ENCODE measurements at places on chromosomes 11 and 22.

GRCh38 chr22:36977947-36978660 is 41.1 kb downstream of the TST start:
- DNase-seq: peak; percentile 87

GRCh38 chr22:28009272-28009827 is 90.3 kb upstream of the PITPNB start:
- DNase-seq: peak; percentile 73

GRCh38 chr11:30990625-30991296 is 378.8 kb downstream of the DCDC1 start:
- DNase-seq: no peak

- DNase-seq: no peak
Observed at GRCh38 chr11:132093536-132094259, 723.3 kb downstream of the NTM start.

DNA sequence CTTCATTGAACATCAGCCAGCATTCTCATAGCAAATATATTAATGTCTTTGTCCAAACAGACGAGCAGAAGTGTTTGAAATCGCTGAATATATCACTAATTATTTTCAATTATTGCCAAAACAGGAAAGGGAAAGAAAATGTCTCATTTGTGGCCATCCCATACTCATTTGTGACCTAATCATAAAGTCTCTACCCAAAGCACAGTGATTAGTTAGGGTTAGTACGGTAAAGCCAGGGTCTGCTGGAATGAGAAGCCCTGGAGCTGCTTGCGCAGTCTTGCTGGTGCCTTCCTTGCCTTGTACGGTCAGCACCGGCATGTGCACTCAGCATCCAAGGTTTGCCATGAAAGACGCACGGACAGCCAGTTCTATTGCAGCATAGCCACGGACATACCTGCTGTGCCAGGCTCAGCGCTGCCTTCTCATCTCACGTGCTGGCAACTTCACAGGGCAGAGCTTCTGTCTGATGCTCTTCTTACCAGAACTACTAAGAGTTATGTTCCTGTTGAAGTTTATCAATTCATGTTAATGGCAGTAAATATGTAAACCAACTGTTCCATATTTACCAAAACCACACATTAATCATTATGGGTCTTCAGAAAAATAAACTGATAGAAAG is 74.7 kb upstream of the POU2AF2 start:
- DNase-seq: no peak

DNA sequence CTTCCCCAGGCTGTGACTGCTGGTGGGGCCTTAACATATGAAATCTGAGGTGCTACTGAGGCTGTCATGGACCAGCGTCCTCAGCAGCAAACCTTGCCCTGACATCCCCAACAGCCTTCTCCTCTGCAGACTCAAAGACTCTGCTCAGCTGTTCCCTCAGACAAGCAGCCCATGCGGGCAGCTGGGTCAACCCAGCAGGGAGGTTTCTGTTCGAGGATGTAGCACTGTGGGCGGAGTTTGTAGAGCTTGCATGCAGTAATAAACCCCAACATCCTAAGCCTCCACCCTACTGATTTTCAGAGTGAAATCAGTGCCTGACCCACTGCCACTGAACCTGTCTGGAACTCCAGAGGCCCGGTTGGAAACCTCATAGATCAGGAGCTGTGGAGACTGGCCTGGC is 88.8 kb upstream of the XKR3 start:
- no peak for DNase-seq

GRCh38 chr11:120141768-120142423 is 4.0 kb upstream of the TRIM29 start:
- no peak for DNase-seq

DNA sequence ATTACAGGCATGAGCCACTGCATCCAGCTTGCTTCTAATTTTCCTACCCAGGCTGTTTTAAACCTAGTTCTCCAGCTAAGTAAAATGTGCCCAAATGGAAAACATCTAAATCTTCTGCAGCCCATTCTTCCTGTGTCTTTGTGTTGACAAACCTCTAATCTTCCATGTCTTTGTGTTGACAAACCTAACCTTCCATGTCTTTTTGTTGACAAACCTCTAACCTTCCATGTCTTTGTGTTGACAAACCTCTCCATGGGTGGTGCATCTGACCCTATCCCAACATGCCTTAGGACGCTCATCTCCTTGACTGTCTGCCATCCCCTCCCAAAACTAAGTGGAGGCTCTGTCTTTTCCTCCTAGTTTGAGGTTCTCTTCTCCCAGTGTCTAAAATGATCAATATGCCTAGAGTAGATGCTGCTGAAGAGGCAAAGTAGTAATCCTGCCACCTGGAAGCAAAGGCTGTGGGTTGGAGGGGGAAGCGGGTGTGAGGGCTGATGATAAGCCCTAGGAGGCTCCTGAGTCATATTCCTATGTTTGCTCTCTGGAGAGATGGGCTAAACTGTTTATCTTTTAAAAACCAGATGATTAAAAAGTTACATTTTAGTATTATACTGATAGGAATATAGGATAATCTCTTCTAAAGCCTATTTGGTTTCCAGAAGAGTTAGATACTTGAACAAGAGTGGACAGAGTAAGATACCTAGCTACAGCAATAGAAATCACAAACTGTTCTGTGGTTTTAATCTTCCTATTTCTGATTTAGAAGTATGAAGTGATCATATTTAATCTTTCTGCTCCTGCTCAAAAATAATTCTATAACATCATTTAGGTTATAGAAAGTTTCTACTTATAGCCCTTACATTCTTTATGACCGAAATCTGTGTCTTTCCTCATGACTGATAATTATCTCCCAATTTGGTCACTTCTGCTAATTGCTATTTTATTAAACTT is 7.9 kb downstream of the FEN1 start:
- DNase-seq: no peak

GRCh38 chr22:26461188-26461810 is 22.3 kb downstream of the HPS4 start:
- DNase-seq: peak; percentile 60

GRCh38 chr11:125356797-125357196 is 139.3 kb downstream of the FEZ1 start:
- DNase-seq: no peak

DNA sequence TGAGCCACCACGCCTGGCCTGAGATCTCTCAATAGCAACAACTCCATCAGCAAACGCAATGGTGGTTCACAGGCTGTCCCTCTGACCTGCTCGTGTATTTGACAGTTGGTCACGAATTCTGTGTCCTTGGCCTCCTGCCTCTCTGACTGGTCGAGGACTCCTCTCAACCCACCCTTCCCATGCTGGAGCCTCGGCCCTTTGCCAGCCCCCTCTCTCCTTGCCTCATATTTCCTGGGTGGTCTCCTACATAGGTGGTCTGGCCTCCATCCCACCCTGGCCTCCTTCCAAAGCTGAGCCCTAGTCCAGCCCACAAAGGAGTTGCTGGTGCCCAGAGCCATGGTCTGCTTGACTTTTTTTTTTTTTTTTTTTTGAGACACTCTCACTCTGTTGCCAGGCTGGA is 11.4 kb upstream of the A4GALT start:
- no peak for DNase-seq

DNA sequence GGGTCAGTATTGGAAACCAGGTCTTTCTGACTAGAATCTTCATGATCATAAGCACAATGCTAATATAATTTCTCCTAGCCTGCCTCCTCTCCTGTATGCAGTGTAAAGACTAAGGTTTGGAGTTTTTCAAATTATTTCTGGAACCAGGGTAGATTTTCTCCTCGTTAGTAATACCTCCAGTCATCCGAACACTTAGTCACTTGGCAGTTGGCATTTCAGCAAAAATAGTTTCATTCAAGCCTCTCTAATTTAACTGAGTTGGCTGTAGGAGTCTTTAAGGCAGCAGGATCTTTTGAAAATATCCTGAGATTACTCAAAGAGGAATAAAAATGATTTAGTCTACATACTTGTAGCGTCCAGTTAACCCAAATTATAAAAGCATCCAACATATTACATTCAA is 6.3 kb downstream of the TYR start:
- no peak for DNase-seq

GRCh38 chr11:120696597-120697218 is 185.2 kb downstream of the GRIK4 start:
- DNase-seq: no peak

GRCh38 chr11:45523760-45524159 is 141.7 kb downstream of the CHST1 start:
- DNase-seq: no peak

DNA sequence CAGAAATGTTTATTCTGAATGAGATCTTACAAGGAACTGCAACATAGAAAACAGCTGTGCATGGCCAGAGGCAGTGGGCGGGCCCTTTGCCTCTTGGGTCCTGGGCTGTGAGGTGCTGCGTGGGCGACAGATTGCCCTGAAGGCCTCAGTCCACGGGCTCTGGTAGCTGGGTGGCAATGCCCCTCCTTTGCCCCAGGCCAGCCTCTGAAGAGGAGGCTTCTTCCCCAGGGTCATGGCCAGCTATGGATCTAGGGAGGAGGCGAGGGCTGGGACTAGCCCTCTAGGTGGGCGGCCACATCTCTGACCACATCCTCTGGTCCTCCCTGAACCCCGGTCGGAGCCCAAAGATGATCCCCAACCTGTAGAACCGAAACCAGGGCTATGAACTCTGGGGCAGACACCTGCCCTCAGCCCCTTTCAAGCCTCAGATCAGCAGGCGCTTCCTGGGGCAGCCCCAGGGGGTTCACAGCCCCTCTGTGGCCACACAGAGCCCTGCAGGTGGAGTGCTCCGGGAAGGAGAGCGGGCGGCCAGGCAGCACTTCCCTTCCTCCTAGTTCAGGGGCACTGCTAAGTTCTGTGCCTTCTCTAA is 6.6 kb upstream of the CDC42BPG start:
- no peak for DNase-seq

GRCh38 chr11:72411623-72412419 is 22.5 kb downstream of the CLPB start:
- DNase-seq: no peak

DNA sequence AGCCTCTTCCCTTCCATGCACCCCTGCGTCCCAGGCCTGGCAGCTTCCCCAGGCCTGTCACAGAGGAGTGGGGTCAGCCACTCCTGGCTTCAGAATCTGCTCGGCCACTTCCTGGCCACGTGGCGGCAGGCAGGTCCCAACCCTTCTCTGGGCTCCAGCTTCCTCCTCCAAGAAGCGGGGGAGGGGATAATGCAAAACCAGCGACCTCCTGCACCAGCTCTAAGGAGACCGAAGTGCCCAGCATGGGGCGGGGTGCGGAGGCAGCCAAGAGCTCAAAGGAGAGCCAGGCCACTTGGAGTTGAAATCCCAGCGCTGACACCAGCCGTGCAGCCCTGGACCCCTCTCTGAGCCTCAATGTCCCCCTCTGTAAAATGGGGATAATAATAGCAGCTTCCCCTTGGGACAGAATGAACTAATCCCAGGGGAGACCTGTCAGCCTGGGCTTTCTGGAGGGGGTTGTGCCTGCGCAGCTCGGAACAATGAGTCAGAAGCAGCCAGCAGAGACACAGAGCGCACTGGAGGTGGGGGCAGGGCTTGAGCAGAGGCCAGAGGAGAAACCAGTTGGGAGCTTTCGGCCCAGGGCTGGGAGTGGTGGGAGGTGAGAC is 22.8 kb upstream of the PICK1 start:
- DNase-seq: no peak

DNA sequence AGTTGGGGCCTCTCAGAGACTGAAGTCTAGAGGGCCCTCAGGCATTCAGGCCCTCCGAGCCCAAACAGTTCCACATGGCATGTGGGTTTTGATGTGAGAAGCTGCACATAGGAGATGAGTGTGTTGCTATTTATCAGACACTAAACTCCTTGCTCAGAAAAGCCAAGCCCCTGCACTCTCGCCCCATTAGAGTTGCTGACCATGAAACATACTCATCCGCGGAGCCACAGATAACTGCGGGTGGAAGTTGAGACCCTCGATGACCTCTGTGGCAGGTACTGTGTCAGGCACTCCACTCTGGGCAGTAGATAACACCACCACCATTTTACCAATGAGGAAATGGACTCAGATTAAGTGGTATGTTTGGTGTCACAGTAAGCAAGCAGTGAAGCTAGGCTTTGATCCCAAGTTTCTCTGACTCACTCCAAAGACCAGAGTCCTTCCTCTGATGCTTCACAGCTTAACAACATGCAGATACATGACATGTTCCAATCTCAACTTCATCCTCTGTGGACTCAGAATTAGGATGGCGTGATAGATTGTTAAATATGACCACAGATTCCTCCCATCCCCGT is 202.1 kb downstream of the ADAMTS15 start:
- DNase-seq: no peak

- no peak for DNase-seq
Observed at GRCh38 chr22:47781024-47781423, 1018.6 kb downstream of the TBC1D22A start.

DNA sequence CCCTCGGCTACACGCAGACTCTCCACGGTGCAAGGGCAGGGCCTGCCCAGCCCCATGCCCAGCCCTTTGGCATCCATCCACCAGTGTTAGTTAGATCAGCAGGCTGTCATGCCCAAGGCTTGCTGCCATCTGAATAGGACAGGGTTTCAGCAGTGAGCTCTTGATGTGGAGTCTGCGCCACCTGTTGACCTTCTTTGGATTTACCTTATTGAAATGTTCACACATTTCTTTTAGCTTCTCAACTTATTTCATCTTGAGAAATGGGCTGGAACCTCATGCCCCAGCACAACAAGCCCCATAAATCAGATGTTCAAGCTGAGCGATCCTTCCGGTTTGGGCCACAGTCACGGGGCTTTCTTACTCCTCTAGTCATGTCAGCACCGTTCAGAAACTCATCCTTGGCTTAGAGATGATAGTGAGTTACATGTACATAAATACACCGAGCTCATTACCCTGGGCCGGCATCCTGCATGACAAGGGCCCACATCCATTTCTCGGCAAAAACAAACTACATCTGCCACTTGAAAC is 61.7 kb downstream of the PARVB start:
- no peak for DNase-seq

- DNase-seq: no peak
Observed at GRCh38 chr22:22366537-22366936, 122.0 kb downstream of the VPREB1 start.
